ENCODE measurements at places on chromosomes 2 and 18. TPM values are rescaled to one million over a fixed set of nuclear protein-coding genes. Genes with fewer than 3 reads are reported as not detected.

- no peak for DNase-seq
These were observed 10.9 kb downstream of the MEP1B start for GRCh38 chr18:32200766-32201165.

GRCh38 chr2:215619022-215619958 lies 183.4 kb upstream of the FN1 start:
- DNase-seq: no peak

GRCh38 chr2:42340045-42340937 lies 20.7 kb downstream of the COX7A2L start:
- no peak for DNase-seq

GRCh38 chr2:235564066-235564465 lies 70.2 kb downstream of the AGAP1 start:
- DNase-seq: no peak

DNA sequence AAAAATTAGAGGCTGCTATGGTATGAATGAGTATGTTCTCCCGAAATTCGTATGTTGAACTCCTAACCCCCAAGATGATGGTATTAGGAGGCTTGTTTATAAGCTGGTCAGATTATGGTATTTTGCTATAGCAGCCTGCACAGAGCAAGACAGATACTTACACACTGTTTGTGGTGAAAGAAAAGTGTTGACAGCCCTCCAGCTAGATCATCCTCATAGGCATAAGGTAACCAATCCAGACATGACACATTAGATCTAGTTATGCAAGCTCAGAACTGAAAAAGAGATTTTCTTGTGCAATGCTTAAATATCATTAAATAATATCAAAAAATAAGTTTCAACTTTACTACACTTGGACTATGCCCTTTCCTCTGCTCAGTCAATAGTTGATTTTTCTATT lies 107.1 kb downstream of the ABCA12 start:
- no peak for DNase-seq

- DNase-seq: no peak
These were observed 100.8 kb upstream of the TFPI start for GRCh38 chr2:187655001-187655400.

The ALK gene
- total RNA-seq: not detected

The RNF125 gene
- 35.3 TPM for total RNA-seq

DNA sequence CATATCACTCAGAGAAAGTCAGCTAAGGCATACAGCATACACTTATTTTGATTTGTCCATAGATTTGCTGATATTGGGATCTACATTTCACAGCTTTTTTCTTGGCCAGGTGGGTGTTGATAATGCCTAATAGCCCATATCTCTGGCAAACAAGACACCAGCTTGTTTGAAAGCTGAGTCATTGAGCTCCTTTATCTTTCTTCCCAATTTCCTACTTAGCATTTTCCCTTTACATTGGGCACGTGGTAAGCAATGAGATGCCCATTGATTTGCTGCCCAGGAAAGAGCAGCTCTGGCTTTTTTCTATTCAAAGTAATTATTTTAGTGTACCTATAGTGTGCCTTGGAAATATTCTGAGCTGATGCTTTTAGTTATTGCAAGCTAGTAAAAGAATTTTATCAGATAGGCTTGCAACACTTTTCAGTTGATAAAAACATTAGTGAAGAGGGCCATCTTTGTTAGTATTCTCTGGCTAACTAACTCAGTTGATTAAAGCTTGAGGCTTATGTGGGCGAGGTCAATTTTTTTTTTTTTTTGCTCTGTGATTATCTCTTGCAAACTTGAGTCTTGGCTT lies 79.6 kb downstream of the OSBPL6 start:
- DNase-seq: no peak
